ENCODE measurements at places on chromosomes 5 and 9.

GRCh38 chr5:24059716-24060115 lies 552.3 kb downstream of the PRDM9 start:
- no peak for DNase-seq

DNA sequence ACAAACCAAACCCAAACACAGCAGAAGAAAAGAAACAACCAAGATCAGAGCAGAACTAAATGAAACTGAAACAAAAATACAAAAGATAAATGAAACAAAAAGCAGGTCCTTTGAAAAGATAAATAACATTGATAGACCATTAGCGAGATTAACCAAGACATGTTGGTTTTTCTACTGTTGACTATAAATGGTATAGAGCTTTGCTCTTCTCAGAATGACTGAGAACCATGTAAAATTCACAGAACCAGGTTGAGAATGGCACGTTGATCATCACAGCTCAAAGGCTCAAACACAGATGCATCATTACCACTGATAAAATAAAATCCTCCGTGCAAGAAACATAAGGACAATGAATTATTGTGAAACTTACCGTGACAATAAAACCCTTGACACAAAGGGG lies 105.2 kb downstream of the MARCHF11 start:
- DNase-seq: no peak

DNA sequence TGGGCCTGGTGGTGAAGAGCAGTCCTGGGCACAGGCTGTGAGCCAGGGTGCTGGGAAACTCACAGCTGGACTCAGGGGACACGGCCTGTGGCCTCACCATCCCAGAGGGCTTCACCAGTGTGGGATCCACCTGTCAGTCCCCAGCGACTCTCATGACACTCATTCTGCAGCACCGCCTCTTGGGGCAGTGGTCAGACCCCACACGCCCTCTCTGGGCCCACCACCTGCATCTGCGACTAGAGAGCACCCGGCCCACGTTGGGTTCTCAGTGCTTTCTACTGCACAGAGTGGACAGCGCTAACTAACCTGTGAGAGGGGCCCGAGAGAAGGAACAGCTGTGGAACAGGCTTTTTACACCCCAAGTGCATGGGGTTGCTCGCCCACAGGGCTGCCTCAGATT lies 45.8 kb upstream of the GARNL3 start:
- DNase-seq: no peak

DNA sequence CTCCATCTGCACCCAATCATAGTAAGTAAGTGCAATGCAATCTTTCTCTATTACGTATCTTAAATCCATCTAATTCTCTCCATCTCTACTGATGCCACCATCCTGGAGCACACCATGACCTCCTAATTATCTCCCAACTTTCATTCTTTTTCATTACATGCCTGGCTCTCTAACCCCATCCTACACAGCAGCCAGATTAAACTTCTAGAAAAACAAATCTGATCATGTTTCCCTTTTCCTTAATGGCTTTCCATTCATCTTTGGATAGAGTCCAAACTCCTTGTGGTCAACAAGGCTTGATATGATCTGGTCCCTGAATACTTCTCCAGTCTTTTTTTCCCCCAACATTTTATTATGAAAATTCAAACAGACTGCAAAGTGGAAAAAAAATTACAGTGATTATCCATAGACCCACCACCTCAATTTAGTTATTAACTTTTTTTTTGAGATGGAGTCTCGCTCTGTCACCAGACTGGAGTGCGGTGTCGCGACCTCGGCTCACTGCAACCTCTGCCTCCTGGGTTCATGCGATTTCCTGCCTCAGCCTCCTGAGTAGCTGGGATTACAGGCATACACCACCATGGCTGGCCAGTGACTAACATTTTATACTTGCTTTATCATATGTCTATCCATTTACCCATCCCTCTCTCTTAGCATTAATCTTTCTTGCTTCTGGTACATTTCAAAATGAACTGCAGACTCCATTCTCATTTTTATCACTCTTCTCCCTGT lies 5.2 kb downstream of the PPP2R2B start:
- no peak for DNase-seq

DNA sequence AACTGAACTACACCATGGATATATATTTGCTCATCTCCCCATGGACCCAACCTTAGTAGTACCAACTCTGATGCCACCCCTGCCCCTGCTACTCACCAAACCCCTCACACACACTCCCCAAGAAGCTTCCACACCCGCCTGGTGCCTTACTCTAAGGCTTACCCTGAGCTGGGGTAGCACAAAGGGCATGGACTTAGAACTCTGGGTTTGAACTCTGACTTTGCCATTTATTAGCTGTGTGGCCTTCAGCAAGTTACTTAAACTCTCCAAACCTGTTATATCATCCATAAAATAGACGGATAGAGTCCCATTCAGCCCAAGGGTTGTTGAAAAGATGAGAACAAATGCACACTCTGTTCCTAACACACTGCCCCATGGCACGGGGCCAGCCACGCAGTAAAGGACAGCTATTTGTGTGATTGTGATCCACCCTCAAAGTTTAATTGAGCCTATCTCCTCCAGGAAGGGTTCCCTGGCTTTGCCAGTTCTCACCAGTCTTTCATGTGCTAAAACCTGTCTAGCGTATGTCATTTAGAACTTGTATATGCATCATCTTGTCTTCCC lies 111.0 kb downstream of the KLHL3 start:
- no peak for DNase-seq

GRCh38 chr5:53069626-53070025 lies 39.9 kb downstream of the MOCS2 start:
- DNase-seq: no peak

- DNase-seq: no peak
Observed at GRCh38 chr9:24118190-24118589, 292.1 kb upstream of the ELAVL2 start.

DNA sequence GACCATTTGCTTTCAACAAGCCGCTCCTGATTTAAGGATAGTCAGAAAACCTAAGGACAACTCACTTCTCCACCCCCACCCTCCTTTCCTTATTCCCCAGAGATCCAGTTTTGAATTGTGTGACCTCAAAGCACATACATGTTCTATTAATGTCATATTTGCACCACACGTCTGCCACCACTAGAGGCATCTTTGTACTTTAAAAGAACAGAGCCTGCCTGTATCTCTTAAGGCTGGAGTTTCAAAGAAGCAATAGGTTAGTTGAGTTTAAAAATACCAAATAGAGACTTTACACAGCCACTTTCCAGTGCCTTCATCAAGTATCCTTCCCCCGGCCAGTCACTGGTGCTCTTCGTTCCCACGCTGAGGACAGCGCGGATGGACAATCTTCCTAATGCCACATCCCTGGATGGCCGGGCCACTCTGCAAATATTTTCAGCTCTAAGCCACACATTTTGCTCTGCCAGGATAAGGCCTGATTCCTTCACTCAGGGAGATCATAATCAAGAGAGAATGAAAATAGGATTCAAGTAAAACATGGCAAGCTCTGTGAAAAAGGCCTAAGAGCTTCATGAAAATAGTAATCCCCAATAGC lies 146.3 kb downstream of the SNCAIP start:
- no peak for DNase-seq

DNA sequence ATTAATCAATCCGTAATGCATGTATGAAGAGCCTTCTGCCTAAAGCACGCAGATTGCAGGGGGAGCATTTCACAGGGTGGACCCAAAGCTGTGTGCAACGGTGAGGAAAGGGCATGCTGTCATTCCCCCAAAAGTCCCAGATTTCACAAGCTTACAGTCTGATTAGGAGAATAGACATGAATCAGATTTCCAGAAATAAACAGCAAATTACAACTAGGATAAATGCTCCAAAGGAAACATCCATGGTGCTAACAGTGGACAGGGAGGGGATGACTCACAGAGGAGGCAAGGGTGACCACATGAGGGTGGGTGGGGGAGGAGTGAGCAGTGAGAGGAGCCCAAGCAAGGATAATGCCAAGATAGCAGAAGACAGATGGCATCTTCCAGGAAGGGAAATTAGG lies 258.4 kb upstream of the TAS2R1 start:
- DNase-seq: no peak

DNA sequence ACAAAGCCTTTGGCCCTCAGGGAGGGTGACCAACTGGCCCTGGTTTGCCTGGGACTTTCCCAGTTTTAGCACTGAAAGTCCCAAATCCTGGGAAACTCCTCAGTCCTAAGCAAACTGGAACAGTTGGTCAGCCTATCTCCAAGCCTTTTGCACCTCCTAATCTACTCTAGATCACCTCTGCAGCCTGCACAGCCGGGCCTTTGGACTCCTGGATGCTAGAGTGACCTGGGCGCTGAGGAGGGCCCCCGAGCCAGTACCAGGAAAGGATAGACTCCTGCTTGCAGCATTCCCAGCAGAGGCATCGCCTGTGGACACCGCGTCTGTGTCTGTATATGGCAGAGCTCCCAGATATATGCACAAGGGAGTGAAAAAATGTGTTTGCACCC lies 15.1 kb downstream of the IRF1 start:
- no peak for DNase-seq

GRCh38 chr5:96243203-96243602 lies 189.8 kb downstream of the PCSK1 start:
- no peak for DNase-seq

DNA sequence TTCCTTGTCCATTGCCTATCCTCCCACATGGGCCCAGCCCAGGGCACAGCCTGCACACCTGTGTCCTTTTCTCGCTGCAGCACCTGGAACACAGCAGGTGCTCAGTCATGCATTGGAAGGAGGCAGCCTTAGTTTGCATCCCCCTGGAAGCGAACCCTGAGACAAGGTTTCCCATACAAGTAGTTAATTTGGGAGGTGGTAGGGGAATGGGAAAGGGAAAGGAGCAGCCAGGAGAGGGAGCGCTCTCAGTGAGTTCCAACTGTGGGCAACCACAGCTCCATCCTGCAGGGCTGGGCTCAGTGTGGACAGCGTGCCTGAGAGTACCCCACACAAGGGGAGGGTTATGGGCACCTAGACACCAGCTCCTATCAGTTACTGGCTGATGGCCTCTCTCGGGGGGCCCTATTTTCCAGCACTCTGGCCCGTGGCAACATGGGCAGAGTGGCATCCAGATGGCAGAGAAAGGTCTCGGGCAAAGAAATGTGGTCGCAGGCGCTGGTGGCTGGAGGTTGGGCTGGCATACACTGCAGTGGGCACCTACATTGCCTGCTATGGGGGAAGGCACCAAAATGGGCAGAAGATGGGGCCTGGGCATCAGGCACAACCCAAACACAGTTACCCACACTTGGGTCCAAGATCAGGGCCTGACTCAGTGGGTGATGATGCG lies 50.1 kb downstream of the TSPAN17 start:
- DNase-seq: no peak

DNA sequence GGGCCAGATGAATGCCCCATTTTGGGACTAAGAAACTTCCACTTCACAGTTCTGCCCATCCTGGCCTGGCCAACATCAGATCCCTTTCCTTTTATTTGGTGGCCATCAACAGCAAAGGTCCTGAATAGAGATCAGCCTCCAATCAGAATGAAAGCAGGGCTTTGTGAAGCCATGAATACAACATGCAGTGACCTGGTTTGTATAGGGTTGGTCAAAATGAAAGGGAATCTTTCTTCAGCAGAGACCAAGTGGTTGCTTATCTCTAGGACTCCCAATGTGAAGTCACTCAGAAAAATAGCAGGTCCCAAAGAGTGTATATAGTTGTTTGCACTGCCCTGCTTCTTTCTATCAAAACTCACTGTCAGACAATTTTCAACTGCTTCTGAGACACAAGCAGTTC lies 113.9 kb upstream of the SLC12A2 start:
- no peak for DNase-seq

DNA sequence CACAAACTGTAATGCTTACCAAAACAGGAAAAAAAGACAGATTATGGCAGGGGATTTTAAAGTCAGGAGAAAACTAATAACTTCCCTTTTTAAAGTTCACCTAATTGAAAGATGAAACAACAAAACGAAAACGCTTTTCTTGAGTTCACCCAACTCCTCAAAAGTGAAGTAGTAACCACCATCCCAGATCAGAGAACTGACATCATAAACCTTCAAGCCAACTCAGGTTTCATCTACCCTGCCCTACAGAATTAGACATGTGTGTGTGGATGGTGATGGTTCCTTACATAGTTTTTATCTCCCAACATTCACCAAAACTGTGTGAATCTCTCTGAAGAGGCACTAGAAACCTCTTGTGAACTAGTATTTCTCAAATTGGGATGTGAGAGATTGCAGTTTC lies 195.2 kb upstream of the PTGER4 start:
- no peak for DNase-seq

GRCh38 chr5:169158764-169159163 lies 142.2 kb downstream of the SLIT3 start:
- no peak for DNase-seq

- no peak for DNase-seq
Observed at GRCh38 chr9:120920806-120921178, 5.8 kb downstream of the TRAF1 start.

GRCh38 chr5:10975945-10976344 lies 214.9 kb upstream of the DAP start:
- DNase-seq: no peak

GRCh38 chr5:92003806-92004205 lies 620.7 kb upstream of the ARRDC3 start:
- no peak for DNase-seq

- no peak for DNase-seq
Observed at GRCh38 chr9:98430535-98431292, 175.3 kb upstream of the TBC1D2 start.

- DNase-seq: peak; percentile 79
Observed at GRCh38 chr9:33165263-33166151, 1.6 kb downstream of the B4GALT1 start.

DNA sequence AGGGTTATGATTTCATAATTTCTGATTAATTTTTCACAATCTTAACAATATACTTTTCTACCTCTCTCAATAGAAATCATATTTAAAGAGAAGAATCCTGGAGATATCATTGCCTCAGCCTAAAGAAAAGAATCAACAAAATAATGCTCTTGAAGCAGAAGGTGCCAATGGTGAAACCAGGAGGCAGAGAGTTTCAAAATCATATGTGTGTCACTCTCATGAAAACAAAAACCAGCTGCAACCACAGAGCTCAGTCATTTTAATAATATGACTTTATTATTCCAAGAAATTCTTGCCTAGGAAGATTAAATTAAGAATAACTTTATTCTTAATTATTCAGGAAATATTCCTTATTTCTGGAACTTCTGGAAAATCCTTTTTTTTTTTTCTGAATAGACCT lies 266.8 kb upstream of the ACTBL2 start:
- DNase-seq: no peak

- DNase-seq: no peak
Observed at GRCh38 chr5:65811885-65812284, 89.9 kb downstream of the NLN start.

All from HuH-7.5 (cell line).